Stimulated activated CD4-positive, alpha-beta T cell treated with anti-CD3 and anti-CD28 coated beads, TNF-alpha, amount 100 ng/mL, for 24 hours (primary cell): ENCODE measurements at places on chromosomes 2 and 18.

GRCh38 chr2:32865399-32866068 is 81.2 kb upstream of the LTBP1 start:
- DNase-seq, result no peak

GRCh38 chr2:31660165-31660564 is 79.4 kb upstream of the SRD5A2 start:
- no peak for DNase-seq

- no peak for DNase-seq
These were observed 187.6 kb downstream of the MREG start for GRCh38 chr2:215825707-215826106.

GRCh38 chr2:227597036-227597435 is 1.7 kb upstream of the SCYGR2 start:
- no peak for DNase-seq

GRCh38 chr2:180254872-180255271 is 247.8 kb upstream of the CWC22 start:
- no peak for DNase-seq

DNA sequence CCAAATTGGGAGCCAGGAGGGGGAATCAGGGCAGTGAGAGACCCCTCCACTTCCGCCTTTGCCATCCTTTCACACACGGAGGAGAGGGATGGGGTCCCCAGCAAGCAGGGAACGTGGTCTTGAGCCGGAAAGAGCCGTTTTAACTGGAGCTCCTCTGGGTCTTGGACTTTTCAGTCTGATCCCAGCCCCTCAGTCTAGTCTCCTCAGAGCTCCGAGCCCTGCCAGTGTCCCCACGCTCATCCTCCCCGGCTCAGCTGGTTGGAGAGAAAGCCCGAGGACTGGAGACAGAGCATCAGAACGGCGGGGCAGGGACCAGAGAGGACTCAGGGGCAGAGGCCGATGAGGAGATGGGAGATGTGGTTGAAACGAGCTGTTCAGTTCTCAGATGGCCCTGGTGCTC is 26.1 kb upstream of the OTOF start:
- no peak for DNase-seq

DNA sequence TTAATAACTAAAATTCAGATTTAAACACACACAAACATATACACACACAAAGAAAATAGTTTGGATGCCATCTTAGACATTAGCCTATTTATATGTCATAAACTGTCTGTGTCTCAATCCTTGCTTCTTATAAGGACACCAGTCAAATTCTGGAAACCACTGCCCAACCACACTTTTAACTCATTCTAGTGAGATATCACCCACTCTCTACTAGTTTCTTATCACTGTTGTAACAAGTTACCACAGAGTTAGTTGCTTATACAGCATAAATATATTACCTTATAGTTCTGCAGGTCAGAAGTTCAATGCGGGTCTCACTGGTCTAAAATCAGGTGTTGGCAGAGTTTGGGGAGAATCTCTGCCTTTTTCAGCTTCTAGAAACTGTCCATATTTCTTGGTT is 239.1 kb downstream of the MTX2 start:
- no peak for DNase-seq

- no peak for DNase-seq
These were observed 154.0 kb upstream of the MAP3K20 start for GRCh38 chr2:172921532-172922236.

DNA sequence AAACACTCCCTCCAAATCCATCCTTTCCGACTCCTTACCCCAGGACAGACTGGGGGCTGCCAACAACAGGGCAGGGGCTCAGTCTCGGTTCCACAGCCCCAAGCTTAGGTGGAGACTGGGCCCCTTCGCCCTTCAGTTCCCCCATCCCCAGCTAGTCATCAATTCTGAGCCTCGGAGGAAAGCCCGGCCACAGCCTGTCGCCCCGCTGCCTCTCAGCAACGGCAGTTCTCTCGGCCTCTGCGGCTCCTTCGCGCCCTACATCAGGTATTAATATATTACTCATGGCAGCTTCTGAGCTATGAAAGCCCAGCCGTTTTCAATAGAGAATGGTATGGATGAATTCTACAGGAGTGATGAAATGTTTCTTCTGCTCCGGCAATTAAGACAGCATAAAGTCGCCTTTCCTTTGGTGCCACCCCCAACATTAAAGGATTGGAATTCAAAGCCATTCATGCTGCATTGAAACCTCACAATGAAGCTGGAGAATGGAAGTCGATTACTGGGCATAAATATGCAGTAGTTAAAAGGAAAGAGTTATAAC is 2.8 kb downstream of the HDAC4 start:
- no peak for DNase-seq

- no peak for DNase-seq
These were observed 1712.8 kb upstream of the TMEFF2 start for GRCh38 chr2:193907561-193907960.

DNA sequence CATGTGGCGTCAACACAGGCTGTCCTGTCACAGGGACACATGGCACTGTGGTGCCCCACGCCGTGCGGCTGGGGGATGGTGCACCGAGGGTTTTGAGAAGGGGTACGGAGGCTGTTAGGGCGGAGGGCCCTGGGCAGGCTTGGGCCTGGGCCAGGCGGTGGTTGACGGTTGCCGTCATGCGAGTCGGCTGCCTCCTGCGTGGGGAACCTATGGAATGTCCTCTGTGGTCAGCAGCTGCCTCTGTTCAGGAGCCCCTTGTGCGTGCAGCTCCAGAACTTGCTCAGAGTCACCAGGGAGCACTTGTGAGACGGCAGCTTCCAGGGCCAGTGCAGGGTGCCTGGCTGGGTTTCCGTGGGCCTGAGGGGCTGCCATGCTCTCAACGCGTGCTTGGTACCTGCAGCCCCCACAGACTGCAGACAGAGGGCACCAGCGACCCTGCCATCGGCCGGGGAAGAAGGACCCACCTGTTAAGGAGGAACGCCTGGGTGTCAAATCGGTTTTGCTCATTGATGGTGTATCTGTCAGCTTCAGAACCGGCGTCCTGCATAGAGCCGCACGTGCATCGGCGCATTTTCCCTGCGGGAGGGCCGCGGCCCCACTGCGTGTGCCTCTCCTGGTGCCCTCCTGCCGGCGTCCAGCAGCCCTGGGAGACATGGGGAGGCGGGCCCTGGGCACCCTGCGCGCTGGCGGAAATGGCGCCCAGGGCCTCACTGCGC is 10.0 kb upstream of the D2HGDH start:
- no peak for DNase-seq

DNA sequence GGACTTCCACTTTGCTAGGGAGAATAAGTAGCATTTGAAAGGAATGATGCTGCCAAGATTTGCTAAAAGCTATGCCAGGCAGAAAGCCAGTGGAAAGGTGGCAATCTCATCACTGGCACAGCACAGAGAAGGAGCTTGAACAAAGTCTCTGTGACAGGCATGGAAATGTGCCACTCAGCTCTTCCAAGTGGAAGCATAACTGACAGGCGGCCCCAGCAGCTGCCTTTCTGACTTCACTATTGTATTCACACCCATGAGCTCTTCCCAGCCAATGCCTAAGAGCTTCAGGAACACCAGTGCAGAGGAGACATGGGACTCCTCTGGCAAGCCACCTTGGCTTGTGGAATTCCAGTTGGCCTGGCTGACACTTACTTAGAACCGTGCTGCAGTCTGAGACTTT is 134.6 kb upstream of the REG3G start:
- no peak for DNase-seq

DNA sequence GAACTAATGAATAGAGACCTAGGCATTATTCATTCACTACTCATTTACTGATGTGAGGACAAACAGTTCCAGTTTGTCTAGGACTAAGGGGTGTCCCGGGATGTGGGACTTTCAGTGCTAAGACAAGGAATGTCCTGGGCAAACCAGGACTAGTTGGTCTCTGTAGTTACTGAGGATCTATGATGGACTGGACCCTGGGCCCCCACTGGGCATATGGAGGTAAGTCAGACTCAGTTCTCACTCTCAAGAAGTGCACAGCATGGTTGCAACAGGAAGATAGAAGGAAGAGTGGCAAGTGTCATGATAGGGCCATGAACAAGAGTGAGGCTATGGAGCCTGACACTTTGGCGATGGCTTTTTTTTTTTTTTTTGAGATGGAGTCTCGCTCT is 128.2 kb downstream of the MYCN start:
- no peak for DNase-seq

DNA sequence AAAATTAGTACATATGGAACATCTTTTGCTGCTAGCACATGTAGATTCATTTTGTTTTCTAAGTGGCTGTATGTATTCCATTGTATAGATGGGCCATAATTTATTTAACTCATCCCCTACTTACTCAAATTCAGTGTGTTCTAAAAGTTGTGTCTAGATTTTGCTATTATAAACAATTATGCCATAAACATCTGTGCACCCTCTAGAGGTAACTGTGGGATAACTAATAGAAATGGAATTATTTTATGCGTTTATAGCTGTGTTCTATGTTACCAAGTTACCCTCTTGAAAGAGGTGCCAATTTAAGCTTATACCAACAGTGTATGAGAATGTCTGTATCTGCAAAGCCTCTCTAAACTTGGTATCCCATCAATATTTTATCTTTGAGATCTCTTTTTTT is 100.4 kb downstream of the MMADHC start:
- DNase-seq, result no peak

DNA sequence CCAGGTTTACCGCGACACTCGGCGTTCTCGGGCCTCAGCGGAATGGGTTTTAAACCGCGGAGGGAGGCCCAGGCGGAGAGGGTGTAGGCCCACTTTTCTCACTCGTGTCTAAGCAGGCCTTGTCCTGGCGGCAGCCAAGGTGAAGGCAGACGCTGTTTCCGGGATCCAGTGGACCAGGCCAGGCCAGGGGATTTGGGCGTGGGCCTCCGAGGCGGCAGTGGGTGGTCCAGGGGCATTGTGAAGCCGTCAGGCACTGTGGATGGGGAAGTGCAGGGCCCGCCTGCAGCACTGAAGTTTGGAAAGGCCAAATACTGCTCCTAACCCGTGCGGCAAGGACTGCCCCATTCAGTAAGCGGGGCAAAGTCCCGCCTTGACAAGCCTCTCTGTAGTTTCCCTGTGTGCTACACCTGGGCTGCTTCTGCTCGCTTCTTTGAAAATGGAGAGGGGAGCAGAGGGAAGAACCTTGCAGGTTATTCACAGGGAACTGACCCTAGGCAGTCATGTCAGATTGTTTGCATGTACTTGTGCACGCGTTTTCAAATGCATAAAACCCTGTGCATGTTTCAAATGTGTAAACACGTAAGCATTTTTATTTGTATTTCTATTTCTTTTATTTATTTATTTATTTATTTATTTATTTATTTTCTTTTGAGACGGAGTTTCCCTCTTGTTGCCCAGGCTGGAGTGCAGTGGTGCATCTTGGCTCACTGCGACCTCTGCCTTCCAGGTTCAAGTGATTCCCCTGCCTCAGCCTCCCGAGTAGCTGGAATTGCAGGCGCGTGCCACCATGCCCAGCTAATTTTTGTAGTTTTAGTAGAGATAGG is 7.5 kb upstream of the DLX2 start:
- no peak for DNase-seq

DNA sequence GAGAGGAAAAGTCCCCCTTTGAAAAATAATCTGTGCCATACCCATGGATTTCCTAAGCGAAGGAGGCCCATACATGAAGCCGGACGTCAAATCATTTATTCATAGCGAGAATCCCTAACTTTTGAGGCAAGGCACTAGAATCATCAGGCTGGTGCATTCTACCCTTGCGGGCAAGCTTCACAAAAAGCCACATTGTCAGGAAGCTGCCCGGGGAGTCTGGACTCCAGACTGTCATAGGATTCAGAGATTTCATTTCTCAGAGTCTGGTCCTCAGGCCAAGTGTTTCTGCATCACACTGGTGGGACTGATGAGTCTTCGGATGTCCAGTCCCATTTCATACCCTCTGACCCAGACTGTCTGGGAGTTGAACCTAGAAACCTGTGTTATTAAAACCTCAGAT is 8.9 kb downstream of the SLC9A4 start:
- no peak for DNase-seq

DNA sequence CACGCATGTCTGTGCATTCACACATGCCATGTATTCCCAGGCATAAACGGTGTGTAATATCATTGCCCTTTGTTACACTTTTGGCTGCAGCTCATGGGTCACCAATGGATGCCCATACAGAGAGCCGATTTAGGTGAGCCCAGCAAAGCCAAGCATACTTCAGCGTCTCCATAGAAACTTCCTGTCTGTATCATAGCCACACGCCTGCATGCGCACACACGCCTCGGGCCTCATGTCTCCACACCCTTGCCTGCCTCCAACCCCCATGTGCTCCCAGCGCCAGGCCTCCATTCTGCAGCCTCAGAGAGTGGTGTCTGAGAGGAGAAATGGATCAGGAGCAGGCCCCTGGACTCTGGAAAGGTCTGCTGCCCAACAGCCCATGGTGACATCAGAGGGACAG is 33.5 kb upstream of the SELENOI start:
- no peak for DNase-seq

DNA sequence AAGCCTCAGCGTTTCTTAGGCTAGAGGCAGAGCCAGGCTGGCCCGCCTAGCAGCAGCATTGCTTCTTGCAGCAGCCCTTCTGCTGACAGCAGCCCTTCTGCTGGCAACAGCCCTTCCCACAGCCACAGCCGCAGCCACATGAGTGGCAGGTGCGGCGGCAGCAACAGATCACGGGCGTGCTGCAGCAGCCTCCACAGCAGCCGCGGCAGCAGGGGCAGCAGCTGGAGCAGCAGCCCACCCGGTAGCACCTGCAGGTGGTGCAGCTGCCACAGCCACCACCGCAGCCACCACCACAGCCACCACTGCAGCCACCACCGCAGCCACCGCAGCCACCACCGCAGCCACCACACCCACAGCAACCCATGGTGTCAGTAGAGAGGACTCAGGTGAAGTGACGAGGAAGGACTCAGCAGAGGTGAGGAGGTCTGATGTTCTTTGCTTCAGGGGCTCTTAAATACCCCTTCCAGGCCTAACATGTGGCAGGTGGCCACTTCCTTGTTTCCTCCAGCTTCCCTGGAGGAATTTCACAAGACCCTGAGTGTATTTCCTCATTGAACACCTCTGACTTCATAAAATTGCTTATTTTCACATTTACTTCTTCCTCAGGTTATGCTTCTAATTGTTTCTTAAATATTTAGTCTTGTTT is at the start of gene SCYGR6:
SCYGR6 (minus strand) TSS at position 364 of the 646 bp plus-strand sequence; CDS start at position 364, 0 bp downstream.
- DNase-seq, result no peak

DNA sequence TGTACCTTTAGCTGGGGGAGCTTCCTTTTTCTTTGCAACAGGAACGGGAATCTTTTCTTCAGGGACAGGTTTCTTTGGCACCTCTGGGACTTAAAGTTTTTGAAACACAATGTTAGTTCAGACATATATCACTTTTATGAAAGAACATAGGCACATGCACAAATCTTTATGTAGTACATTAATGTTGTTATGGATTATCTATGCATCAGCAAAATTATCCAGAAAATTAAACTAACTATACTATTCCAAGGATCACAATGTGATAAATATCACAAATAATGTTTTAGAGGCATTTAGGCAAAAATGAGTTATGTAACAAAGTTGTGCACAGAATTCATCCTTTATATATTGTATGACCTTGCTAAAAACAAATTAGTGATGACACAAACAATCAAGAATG is 117.4 kb downstream of the TTN start:
- no peak for DNase-seq

GRCh38 chr2:102803041-102803896 is 41.4 kb downstream of the TMEM182 start:
- DNase-seq, result no peak

DNA sequence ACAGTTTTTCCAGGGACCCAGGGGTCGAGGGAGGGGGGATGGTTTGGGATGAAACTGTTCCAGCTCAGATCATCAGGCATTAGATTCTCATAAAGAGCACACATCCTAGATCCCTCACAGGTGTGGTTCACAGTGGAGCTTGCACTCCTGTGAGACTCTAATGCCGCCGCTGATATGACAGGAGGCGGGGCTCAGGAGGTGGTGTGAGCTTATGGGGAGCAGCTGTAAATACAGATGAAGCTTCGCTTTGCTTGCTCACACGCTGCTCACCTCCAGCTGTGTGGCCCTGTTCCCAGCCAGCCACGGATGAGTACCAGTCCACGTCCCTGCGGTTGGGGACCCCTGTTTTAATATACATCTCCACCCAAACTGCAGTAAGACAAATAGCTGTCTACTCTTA is 204.2 kb downstream of the AGAP1 start:
- DNase-seq, result no peak
